Substantia nigra (tissue), 51 donors: ENCODE measurements at places on chromosomes 1 and 21.

- DNase-seq, result peak; percentile 18
Observed at GRCh38 chr1:9129266-9130041, 552 bp upstream of the GPR157 start.

DNA sequence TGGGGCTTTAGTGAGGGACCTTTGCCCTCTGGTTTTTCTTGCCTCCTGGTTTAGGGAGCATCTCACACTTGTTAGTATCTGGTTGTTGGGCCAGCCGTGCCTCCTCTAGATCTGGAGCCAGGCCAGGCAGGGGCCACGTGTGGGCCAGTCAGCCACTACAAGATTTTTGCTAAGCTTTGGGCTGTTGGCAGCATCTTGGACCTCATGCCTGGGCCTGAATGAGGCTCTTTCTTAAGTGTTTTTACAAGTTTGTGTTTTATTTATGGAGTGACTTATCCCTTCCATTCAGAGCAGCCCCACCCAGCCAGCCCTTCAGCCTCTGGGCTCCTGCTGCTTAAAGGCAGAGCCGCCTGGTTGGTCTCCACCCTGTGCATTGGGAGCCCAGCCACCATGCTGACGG lies 1.6 kb upstream of the SH3BGRL3 start:
- no peak for DNase-seq

DNA sequence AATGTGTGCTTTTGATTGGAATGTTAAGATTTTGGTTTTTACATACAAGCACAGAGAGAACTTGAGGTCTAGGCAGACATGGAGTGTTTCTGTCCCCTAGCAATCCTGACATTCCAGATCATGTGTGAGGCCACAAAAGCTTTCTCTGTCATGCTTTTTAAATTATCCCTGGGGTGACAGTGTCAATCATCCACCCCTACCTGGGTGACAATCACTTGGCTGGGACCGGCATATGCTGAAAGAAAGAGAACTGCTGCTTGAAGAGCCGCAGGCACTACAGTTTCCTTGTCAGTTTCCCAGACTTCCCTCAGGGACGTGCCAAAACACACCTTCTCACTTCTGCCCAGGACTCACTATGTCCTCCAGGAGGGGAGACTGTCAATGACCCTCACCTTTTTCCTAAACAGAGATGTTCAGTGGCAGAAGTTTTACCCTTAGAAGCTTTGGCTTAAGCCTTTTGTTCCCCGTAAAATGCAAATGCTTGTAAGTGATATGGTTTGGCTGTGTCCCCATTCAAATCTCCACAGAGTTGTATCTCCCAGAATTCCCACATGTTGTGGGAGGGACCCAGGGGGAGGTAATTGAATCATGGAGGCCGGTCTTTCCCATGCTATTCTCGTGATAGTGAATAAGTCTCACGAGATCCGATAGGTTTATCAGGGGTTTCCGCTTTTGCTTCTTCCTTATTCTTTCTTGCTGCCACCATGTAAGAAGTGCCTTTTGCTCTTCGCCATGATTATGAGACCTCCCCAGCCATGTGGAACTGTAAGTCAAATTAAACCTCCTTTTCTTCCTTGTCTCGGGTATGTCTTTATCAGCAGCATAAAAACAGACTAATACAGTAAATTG lies 217.4 kb downstream of the FGGY start:
- DNase-seq, result no peak

DNA sequence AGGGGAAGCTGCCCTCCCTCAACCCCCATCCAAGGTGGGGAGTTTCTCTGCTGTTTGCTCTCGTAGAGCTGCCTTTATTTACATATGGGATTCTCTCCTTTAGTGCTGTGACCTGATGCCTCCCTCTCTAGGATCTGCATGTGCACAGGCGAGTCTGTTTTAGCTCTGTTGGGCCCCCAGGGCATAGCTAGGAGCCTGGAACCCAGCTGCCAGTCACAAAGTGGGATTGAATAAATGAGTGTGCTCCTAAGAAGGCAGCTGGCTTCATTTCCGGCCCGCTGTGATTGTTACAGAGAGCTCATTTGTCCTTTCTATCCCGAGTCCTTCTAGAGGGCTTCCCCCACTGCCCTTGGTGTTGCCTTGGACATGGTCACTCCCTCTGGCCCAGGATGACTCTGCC lies 176.6 kb downstream of the GRIK3 start:
- DNase-seq, result no peak

DNA sequence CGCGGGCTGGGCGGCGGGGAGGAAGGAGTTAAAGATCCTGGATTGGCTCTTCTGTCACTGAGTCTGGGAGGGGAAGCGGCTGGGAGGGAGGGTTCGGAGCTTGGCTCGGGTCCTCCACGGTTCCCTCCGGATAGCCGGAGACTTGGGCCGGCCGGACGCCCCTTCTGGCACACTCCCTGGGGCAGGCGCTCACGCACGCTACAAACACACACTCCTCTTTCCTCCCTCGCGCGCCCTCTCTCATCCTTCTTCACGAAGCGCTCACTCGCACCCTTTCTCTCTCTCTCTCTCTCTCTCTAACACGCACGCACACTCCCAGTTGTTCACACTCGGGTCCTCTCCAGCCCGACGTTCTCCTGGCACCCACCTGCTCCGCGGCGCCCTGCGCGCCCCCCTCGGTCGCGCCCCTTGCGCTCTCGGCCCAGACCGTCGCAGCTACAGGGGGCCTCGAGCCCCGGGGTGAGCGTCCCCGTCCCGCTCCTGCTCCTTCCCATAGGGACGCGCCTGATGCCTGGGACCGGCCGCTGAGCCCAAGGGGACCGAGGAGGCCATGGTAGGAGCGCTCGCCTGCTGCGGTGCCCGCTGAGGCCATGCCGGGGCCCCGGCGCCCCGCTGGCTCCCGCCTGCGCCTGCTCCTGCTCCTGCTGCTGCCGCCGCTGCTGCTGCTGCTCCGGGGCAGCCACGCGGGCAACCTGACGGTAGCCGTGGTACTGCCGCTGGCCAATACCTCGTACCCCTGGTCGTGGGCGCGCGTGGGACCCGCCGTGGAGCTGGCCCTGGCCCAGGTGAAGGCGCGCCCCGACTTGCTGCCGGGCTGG lies at the start of gene NPR1:
TSS of gene NPR1 (plus strand) at position 170 of the 818 bp plus-strand sequence. CDS start at position 591, 421 bp downstream.
- DNase-seq, result no peak

- no peak for DNase-seq
Observed at GRCh38 chr1:89068291-89068690, 3.3 kb upstream of the GBP1 start.

- DNase-seq, result no peak
Observed at GRCh38 chr1:37560401-37561132, 3.8 kb downstream of the DNALI1 start.

DNA sequence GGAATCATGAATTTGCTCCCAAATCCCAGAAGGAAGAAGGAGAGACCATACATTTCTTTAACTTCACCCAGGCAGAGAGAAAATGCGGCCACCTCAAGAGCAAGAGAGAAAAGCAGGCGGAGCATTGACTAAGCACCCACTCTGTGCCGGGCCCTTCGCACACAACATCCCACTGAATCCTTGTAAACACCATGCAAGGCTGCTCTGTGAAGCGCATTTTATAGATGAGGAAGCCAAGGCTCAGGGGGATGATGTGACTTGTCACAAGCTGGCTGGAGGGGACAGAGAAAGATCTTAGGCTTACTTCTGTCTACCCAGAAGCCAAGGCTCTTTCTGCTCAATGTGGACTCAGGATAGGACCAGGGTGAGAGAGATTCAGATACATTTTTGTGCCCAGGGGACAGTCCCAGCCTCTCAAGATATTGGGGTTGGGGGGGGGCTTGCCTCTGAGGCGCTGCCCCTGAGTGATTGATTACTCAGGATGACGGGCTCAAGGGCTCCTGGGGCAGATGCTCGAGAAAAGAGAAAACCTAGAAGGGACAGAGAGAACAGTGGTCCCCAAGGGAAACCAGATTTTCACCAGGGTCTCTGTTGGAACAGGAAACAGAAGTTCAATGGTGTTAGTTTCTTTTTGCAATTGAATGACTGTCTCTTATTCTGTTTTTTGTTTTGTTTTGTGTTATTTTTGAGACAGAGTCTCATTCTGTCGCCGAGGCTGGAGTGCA lies 19.5 kb downstream of the PADI2 start:
- DNase-seq, result no peak

DNA sequence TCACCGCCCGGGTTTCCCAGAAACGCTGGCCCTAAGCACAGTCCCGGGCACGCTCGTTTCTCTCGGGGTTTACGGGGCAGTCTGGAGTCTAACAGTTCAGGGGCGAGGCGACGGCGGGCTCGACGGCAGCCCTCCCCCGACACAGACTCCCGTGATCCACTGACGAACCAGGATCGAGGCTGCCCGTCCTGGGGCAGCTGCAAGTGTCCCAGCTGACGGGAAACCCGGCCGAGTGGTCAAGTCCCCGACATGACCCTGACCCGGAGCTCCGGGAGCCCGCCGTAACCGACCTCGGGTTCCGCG lies 494 bp downstream of the UBE2J2 start:
- no peak for DNase-seq

DNA sequence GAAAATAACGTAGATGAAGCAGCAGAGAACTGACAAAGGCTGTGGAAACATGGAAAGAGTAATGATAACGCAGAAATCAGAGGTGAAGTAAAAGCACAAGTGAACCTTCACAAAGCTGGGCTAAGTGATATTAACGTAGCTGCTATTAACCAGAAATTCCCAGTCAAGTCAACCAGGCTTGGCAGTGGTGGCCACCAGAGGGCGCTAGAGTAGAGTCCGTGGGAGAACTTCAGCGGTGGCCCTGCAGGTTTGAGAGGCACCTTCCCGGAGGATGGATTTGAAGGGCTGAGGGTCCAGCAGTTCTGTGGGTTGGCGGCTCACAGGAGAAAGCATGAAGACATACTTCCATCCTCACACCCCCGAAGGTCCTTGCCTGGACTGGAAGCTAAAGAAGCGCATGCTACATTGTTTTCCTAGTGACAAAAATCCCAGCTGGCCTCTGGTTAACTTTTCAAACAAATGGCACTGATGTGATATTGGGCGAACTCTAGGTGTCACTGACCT lies 81.7 kb upstream of the ZNF648 start:
- peak; percentile 81 for DNase-seq

DNA sequence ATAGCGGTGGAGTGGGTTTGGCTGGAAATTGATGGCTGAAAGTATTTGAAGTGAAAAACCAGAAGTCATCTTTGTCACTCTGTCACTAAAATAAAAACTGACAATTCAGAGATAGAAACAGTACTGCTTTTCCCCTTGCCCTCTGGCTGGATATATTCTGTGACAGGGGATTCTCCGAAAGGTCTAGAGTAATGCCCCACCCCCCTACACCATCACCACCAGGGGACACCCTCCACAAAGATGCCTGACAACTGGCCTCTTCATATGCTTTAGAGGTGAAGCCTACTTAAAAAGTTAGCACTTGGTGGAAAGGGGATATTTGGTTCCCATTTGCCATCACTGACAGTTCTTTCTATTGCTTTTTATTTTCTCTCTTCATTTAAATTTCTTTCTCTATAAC lies 73.5 kb downstream of the SGIP1 start:
- no peak for DNase-seq

- DNase-seq, result no peak
Observed at GRCh38 chr1:36464605-36465393, 615 bp upstream of the MRPS15 start.

- no peak for DNase-seq
Observed at GRCh38 chr1:5505944-5506343, 486.3 kb downstream of the NPHP4 start.

GRCh38 chr1:212012034-212012740 lies 23.2 kb downstream of the INTS7 start:
- DNase-seq, result peak; percentile 41

DNA sequence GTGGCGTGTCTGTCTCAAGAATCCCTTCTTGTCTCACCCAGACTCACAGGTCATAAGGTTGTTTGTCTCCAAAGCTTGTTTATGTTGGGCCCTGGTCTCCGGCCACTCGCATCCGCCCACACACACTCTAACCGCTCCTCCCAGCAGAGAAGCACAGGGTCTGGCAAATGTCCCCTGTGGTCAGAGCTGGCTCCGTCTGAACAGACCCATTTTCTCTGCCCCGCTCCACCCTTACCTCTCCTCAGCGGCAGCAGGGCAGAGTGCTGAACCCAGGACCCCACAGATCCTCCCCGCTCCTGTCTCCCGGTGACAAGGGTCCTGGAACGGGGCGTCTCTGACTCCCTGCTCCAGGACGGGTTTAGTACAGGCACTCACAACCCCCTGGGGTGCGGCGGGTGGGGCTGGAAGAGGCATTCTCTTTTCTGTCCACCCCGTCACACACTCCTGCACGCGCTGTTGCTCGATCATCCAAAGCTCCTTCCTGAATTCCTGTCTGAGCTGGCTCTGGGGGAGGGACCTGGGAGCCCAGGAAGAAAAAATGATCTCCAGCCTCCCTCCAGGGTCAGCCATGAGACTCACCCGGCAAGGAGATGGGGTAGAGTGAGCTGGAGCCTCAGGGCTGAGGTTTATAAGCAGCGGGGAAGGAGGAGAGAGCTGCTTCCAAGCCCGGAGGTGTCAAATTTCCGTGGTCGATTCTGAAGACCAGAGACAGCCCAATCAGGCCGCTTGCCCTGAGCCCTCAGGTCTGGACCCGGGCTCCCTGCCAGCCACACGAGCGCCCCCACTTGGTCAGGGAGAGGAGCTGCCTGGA lies at the start of gene S100A13:
TSS of gene S100A13 (minus strand) at position 602 of the 811 bp plus-strand sequence. CDS start 1,033 bp downstream, outside the sequence.
- DNase-seq, result peak; percentile 75

- DNase-seq, result no peak
Observed at GRCh38 chr1:107559881-107560280, 405.1 kb downstream of the VAV3 start.

DNA sequence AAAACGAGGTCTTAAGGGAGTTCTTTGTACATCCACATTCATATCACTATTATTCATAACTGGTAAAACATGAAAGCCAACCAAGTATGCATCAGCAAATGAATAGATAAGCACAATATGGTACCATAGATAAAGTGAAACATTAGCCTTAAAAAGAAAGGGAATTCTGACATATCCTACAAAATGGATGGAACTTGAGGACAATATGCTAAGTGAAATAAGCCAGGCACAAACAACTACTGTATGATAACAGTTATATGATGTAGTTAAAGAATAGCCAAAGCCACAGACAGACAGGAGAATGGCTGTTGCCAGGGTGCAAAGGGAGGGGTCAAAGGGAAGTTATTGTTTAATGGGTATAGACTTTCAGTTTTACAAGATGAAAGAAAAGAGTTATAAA lies 148.9 kb downstream of the EIF4G3 start:
- DNase-seq, result no peak

- no peak for DNase-seq
Observed at GRCh38 chr1:228691926-228692325, 43.4 kb upstream of the RHOU start.

- peak; percentile 16 for DNase-seq
Observed at GRCh38 chr1:27349784-27350662, 8.2 kb downstream of the SYTL1 start.

DNA sequence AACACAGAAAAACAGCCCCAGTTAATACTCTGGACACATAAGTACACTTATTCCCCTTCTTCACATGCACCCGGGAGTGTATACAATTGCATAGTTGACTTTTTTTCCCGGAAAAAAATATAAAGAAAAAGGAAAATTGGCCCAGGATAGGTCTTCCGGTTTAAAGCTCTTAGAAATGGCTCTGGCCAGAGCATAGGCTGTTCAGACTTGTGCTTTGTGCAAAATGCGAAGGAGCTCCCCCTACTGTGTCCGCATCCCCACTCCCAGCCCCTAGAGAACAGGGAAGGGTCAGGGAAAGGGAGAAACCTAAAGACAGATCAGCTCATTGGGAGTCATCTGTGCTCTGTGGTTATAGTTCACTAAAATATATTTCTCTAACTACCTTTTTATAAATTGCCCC lies 5.5 kb upstream of the MTMR11 start:
- DNase-seq, result no peak

- DNase-seq, result no peak
Observed at GRCh38 chr1:111110197-111110899, 29.5 kb downstream of the DRAM2 start.
